ENCODE measurements at places on chromosomes 1 and 21.

GRCh38 chr1:174963529-174964125 is 36.1 kb upstream of the CACYBP start:
- DNase-seq = no peak

GRCh38 chr1:54336116-54336515 is 70.1 kb downstream of the SSBP3 start:
- DNase-seq = no peak

- no peak for DNase-seq
Observed at GRCh38 chr1:198030682-198031081, 113.5 kb downstream of the LHX9 start.

DNA sequence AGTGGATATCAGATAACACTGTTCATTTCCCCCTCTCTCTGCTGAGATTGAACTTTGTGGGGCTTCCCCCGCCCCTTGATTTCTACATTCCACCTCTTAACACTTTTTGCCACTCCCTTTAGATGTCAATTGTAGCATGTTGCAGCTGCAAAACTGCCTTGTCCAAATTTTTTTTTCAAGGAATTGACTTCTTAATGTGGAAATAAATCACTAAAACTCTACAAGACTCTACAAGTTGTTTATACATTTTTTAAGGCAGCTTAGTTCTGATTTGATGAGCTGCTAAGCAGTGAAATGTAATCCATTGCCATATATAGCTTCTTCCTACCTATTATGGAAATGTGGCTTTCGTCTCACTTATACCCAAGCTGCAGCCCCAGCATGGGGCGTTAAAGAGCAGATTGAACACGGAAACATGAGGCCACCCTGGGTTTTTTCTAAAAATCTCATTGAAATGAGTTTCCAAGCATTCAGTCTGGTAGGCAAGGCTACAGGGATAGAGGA is 132.2 kb downstream of the SYT2 start:
- DNase-seq = no peak

- DNase-seq = no peak
Observed at GRCh38 chr1:205421798-205422197, at the start of gene LEMD1. Gene LEMD1 (minus strand): TSS chr1:205422056. CDS start chr1:205420536, 1,520 bp downstream.

GRCh38 chr1:13697738-13698137 is 2.2 kb upstream of the PRDM2 start:
- DNase-seq = no peak

GRCh38 chr1:56017336-56017735 is 562.0 kb downstream of the PLPP3 start:
- DNase-seq = no peak

DNA sequence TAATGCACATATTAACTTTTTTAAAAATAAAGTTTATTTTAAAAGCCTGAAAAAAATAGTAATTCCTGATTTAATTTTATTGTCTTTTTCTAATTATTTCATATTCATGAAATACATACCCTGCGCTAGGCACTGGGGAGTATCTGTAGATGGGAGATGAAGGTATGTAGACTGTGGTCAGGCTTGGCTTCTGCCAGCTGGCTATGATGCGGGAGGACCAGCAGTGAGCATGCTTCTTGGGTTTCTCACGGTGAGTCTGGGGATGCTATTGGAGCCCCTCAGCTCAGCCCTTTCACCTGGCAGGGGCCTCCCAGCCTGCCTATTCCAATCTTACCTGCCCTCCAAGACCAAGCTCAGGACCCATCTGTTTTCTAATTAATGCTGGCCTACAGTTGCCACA is 138.4 kb downstream of the NOS1AP start:
- DNase-seq = no peak

- no peak for DNase-seq
Observed at GRCh38 chr1:230303822-230304221, 122.3 kb downstream of the PGBD5 start.

Measured in esophagus squamous epithelium (tissue), 5 donors.